ENCODE measurements at places on chromosomes 7 and 10.
A peak's percentile ranks its signal among the peaks of the same experiment; 100 is the strongest.

- DNase-seq: peak; percentile 44
These were observed 202.7 kb downstream of the FAM107B start for GRCh38 chr10:14571866-14572507.

DNA sequence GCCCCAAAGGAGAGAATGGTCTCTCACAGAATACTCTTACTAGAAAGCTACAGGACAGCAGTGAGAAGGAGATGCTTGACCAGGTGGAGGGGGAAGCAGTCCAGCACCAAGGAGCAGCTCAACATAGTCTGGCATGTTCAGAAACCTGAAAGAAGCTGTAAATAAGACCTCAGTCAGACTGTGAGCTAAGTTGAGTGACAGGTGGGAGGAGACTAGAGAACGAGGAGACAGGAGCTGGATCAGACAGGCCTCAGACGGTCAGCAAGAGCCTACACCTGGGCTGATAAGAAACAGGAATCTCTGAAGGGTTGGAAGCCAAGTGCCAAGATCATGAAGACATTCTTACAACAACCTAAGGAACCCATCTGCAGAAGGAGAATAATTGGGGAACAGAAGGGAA, 54.5 kb downstream of the ELMO1 start:
- no peak for DNase-seq

GRCh38 chr7:155411718-155412415, 46.1 kb upstream of the EN2 start:
- DNase-seq: no peak

DNA sequence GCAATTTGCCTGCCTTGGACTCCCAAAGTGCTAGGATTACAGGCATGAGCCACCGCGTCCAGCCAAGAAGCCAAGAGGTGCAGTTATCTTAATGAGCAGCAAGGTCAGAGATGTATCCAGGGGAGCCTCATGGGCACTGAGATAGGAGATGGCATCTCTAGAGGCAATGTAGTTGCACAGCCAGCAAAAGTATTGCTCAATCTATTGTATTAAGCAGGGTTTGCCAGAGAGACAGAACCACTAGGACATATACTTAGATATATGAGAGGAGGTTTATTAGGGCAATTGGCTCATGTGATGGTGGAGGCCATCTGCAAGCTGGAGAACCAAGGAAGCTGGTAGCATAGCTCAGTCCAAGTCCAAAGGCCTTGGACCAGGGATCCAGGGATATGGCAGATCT, 16.3 kb upstream of the VPS26A start:
- DNase-seq: no peak

- DNase-seq: no peak
These were observed 166.7 kb upstream of the BET1 start for GRCh38 chr7:94170836-94171235.

DNA sequence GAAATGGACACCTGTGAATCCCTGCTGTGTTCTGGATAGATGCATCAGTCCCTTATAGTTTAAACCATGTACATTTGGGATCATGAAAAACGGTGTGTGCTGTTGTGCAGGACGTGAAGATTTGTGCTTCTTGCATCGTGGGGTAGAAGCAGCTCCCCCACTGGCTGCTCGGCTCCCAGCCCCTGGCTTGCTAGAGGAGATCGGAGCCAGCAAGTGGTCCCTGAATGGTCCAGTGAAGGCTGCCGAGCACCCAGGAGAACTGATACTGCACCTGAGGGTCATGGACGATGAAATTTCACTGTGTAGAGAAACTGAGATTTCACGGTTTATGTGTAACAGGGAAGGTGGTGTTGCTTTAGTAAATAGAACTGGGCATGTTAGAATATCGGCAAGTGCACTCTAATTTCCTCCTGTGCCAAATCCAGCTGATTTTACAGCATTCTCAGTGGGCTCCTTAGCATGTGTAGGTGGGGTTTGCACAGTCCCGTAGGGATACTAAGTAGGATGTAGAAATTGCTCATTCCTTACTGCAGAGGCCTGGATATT, 655.1 kb upstream of the FOXK1 start:
- DNase-seq: no peak

DNA sequence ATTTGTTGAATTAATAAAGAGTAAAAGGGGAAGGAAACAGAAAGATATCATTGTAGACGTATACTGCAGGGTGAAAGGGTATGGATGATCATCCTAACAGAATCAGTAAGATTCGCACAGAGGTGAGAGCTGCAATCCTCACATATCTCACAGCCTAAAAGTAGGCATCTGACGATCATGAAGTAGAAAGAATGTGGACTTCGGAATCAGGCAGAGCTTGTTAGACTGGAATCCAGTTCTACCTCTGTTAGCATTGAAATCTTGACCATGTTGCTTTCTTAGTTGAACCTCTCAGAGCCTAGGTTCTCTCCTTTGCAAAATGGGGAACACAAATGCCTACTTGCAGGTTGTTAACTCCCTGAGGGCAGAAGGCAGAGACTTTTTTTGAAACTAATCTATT, 320.0 kb upstream of the C7orf33 start:
- no peak for DNase-seq

- DNase-seq: peak; percentile 56
These were observed 593 bp upstream of the ADRA2A start for GRCh38 chr10:111076191-111076681.

DNA sequence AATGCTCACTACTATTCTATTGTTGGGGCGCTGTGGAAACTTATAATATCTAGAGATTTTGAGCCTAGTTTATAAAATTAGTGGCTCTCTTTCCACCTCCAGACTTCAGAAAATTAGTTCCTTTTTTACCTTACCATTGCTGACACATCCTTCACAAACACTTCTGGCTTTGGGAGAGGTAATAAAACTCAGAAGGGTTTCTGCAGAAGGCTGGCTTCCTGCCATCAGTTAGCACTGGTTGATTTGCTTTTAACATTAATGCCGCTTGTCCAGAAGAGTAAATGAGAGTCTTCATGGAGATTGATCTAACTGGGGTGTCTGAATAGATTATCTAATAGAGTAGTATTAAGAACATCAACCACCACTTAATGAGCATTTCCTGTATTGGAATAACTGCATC, 20.3 kb downstream of the ACSM6 start:
- no peak for DNase-seq

DNA sequence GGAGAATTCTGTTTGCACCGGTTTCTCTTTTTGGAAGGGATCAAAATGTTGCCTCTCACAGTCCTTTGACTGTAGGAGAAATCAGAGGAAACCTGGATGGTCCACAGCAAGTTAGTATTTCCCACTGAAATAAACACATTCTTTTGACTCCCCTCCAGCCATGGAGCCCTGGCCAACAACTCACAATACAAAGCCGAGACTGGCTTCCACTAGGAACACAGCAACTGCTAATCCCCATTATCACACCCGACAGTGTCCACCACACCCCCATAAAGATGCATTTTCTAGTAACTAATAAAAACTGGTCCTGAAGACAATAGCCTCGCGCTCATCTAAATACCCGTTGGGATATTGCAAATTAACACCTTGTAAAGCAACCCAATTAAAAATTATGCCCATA, 798 bp upstream of the MACROH2A2 start:
- DNase-seq: no peak

DNA sequence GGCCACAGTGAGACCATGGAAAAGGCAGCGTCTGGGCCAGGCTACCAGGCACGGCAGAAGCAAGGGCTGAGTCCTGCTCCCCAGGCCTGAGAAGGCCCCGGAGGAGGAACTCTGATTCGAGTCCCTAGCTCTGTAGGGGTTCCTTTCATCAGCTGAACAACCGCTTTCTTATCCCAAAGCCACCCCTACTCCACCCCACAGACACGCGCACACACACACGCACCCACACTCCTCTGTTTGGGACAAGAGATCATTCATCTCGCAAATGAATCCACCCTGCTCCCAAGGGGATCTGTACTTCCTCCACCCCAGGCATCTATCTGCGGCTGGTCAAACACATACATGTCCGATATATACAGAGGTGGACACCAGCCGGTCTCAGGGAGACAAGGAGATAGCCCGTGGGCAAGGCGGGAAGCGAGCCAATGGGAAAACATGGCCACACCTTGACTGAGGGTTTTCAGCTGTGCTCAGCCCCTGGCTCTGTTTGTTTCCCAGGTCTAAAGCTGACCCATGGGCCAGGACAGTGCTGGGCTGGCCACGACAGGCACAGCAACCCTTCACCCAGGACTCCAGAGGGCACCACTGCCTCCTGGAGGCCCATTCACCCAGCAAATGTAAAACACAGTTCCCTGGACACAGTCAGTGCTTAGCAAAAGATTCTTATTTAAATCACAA, 7.3 kb downstream of the ZCCHC24 start:
- DNase-seq: no peak

DNA sequence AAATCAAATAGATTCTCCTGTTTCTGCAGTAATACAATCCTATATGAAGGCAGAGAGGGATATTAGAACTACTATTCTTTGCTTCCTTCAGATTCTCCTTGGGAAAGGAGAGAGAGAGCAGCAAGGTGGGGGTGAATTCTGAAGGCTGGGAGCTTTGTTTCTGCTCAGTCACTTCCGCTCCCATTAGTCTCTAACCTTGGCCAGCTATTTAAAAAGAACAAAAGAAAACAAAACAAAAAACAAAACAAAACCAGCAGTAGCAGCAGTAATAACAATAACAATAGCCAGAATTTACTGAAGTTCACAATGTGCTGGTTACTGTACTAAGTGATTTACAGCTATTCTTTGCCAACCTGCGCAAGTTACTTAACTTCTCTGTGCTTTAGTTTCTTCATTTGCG, 9.9 kb downstream of the GPR85 start:
- no peak for DNase-seq
